Activated T-helper 1 cell treated with anti-CD3 and anti-CD28 coated beads, Interleukin-12 subunit alpha, Interleukin-12 subunit beta, Interleukin-2, Interleukin-4 antibody, amounts not matched to agents 30 ng/mL and 10 ng/mL and 1 ng/mL, durations not matched to agents 14 hours and 24 hours and 36 hours (primary cell): ENCODE measurements at places on chromosomes 1 and 21.

- DNase-seq, result no peak
Observed at GRCh38 chr21:43872531-43873197, 7.6 kb downstream of the AGPAT3 start.

DNA sequence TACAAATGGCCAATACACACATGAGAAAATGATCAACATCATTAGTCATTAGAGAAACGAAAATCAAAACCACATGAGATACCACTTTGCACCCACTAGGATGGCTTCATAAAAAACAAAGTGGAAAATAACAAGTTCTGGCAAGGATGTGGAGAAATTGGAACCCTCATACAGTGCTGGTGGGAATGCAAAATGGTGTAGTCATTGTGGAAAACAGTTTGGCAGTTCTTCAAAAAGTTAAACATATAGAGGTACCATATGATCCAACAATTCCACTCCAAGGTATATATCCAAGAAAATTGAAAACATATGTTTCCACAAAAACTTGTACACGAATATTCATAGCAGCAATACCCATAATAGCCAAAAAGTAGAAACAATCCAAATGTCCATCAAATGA is 231.6 kb upstream of the CSF3R start:
- DNase-seq, result no peak

GRCh38 chr1:93599479-93599878 is 82.2 kb downstream of the BCAR3 start:
- no peak for DNase-seq

GRCh38 chr1:241600496-241600901 is 39.7 kb downstream of the CHML start:
- DNase-seq, result no peak

DNA sequence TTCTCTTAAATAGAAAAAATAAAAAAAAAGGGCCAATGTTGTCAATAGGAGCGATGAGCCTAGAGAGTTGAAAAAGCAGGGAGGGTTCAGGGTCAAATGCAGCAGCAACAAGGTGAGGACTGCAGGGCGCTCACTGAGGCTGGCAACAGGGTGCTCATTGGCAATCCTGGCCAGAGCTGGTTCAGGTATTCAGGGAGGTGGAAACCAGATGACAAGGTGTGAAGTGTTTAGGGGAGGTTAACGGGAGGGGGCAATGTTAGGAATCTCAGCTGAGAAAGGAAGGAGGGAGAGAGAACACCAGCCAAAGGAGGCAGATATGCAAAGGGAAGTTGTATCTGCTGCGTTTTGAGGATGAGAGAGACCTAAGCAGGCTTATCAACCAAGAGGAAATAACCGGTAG is 129.8 kb upstream of the DAB1 start:
- DNase-seq, result no peak

- no peak for DNase-seq
Observed at GRCh38 chr1:33004613-33005012, 32.1 kb downstream of the AK2 start.

DNA sequence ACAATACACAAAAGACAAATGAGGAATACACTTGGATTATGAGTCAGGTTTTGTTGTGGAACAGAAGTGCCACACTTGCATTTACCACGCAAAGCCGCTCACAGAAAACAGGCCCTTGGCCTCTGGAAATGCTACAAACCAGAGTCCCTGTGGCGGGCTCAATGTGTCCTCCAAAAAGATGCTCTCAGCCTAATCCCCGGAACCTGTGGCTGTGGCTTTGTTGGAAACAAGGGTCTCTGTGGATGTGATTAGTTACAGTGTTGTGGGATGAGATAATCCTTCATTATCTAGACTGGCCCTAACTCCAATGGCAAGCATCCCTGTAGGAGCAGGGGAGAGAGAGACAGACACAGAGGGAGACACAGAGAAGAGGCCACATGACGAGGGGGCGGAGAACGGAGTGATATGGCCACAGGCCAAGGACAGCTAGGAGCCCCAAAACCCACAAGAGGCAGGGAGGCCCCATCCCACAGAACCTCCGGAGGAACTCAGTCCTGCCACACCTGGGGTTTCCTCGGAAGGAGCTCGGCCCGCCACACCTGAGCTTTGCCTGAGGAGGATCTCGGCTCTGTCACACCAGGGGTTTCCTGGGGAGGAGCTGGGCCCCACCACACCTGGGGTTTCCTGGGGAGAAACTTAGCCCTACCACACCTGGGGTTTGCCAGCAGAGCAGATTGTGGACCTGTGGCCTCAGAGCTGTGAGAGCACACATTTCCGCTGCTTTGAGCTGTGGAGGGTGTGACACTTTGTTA is 55.4 kb downstream of the NPHP4 start:
- DNase-seq, result no peak

DNA sequence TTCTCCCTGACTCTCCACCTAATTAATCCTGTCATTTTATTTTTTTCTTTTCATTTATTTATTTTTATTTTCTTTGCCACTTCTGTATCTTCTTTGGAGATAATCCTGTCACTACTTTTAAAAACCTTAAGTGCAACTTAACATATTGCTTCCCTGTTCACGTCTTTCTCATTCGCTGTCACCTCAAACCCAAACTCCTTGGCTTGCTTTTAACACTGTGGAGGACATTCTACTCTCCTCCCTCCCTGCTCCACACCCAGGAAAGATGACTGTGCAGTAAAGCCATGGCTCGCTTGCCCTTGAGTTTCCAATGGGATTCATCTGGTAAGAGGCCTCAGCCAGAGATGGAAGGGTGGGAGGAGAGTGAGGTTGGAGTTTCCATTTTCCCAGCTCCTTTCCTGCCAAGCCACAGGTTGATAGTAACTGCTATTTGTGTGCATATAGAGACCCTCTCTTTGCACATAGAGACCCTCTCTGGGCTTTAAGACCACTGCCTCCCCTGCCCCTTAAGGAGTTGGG is 6.4 kb upstream of the BRWD1 start:
- no peak for DNase-seq

DNA sequence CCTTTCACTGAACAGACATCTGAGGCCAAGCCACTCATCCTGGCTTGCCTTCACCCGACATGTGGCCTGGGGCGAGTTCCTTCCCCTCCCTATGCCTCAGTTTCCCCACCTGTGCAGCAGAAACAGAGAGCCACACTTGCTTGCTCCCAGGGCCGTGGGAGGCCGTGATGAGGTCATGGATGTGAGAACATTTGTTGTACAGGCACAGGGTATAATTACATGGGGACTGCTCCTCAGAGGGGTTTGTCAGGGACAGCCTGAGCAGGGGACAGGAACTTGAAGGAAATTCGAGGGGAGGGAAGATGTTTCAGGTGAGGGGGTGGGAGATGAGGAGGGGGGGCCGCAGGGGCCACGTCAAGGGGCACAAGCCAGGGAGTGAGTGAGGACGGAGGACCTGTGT is 56.1 kb downstream of the ALPL start:
- no peak for DNase-seq

- DNase-seq, result no peak
Observed at GRCh38 chr1:16266411-16267118, 29.6 kb upstream of the CPLANE2 start.

DNA sequence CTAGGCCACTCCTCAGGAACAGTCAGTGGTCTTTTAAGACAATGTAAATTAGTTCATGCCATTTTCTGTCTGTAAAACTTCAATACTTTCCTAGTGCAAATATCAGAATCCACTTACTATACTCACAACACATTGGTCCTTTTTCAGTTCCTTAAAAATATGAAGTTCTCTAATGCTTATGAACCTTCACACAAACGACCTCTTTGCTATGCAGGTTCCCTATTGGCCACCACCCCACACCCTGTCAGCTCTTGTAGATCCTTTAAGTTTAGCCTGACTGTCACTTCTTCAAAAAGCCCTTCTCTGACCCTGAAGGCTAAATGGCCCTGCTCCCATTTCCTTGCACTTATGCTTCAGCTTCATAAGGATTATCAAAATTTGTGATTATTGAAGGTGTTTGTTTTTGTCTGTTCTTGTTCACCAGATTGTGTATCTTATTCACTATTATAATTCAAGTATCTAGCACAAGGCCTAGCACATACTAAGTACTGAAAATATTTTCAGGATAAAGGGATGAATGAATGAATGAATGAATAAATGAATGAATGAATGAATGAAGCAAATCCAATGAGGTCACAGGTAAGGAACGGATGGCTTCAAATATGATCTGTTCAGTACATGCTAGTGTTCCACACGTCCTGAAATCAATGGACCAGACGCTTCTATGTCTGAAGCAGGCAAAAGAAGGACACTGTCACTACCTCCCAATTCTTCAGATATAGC is 373.9 kb downstream of the VAV3 start:
- no peak for DNase-seq

DNA sequence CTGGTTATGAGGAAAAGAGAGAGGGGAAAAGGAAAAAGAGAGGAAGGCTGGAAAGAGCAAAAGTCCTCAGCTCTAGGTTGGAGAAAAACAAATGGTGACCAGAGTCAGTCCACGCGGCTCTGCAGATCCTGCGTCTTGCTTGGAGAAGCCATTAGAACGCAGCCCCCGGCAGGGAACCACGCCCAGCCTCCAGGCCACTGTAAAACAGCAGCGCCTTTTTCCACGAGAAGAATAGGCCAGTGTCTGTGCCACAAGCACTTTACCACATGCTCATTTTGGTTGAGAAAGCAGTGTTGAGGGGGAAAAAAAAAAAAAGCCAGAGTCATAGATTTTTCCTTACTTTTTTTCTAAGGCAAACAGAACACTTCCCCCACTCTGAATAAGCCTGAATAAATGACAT is 846.9 kb upstream of the ADAMTS5 start:
- no peak for DNase-seq

DNA sequence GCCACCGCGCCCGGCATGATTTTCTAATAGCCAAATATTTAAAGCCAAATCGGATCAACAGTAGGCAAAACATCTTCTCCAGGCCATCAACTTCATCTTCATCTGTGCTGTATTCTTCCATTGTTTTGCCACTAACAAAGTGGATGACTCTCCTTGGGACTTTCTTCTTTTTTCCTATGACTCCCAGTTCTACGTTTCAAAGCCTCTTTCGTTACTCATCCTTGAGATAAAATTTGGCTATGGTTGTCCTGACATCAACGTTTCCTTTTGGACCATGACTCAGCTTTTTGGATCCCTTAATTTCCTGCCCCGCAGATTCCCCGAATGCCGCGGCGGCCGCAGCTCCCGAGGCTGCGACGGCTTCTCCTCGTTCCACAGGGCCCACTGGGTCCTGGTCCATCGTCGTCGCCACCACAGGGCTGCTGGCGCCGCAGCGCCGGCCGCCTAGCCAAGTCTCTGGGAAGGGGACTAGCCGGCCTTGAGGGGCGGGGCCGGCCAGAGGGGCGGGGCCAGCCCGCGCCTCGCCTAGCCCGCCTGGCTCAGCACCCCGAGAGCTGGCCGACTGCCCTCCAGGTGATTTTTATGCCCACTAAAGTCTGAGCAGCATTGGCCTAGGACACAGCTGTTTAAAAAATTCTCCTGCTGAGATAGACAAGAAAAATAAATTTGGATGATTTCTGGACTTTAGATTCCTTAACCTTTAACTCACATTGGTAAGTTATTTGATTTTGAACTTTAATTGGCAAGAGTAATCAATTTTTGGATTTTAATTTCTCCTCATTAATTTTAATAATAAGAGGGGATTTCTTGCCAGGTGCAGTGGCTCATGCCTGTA is 93.9 kb downstream of the ADCY10 start:
- no peak for DNase-seq

GRCh38 chr1:175503538-175503937 is 239.9 kb downstream of the TNR start:
- no peak for DNase-seq

GRCh38 chr1:169586067-169586394 is 250 bp downstream of the F5 start:
- no peak for DNase-seq

GRCh38 chr1:178726545-178726944 is 1.5 kb downstream of the RALGPS2 start:
- no peak for DNase-seq

- DNase-seq, result no peak
Observed at GRCh38 chr1:151807766-151808165, 2.5 kb upstream of the LINGO4 start.

GRCh38 chr21:45525153-45525909 is 16.9 kb downstream of the SLC19A1 start:
- no peak for DNase-seq

GRCh38 chr1:34500451-34500850 is 254.4 kb upstream of the GJB5 start:
- no peak for DNase-seq

DNA sequence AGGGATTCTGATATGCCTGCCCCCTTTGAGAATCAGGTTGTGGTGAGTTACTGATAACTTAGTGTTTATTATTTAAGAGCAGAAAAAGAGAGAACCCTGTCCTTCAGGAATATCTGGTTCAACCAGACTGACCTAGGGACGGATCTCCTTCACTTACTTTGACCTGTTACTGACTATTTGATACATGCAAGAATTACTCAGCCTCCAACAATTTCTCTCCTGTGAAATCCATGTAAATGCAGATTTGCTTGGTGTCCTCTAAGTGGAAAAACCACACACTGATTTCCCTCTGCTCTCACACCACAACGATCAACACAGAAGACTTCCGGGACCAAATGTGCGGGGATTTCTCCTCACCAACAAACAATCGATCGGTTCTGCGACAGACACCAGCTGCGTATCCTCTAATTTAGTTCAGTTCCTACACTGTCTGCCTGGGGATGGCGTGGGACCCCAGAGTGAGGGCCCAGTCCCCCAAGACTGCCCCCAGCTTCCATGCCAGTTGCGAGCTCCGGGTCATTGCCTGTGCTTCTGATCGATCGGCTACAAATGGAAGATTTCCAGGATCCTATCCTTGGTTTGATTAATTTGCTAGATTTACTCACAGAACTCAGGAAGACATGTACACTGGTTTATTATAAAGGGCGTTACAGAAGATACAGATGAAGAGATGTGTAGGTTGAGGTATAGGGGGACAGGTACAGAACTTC is 51.7 kb downstream of the BACE2 start:
- no peak for DNase-seq

DNA sequence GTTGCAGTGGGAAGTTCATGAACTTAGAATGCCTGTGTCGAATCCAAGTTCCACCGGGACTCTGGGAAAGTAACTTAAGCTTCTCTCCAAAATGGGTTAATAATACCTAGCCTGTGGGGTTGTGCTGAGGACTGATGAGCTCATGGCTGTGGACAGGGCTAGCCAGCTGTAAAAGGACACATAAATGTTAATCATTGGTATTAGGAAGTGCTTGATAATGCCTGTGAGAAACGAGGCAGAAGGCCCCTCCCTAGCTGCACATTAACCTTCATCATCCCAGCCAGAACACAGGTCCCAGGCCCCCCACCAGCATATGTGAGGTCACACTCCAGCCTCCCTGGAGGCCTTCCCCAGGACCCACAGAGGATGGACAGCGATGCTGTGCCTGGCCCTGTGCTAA is 789 bp upstream of the GJB4 start:
- DNase-seq, result no peak

DNA sequence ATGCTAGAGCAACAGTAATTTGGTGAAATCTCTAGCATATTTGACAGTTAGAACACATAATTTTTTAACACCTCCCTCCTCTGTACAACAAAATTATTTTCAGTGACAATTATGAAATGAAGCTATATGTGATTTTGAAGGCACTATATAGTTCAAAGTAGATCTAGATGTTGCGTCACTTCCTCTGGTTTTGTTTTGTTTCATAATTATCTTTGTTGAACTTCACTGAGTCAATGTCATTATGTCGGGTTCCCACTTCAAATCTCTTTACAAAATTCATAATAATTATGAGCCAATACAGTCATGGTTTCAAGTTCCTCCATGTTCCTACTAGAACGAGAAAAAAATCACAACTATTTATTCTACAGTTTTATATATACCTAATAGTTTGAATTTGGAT is 254.8 kb upstream of the PLXNA2 start:
- no peak for DNase-seq
